RPMI8226 (cell line): ENCODE measurements at places on chromosomes 3 and 15.
A peak's percentile ranks its signal among the peaks of the same experiment; 100 is the strongest.

DNA sequence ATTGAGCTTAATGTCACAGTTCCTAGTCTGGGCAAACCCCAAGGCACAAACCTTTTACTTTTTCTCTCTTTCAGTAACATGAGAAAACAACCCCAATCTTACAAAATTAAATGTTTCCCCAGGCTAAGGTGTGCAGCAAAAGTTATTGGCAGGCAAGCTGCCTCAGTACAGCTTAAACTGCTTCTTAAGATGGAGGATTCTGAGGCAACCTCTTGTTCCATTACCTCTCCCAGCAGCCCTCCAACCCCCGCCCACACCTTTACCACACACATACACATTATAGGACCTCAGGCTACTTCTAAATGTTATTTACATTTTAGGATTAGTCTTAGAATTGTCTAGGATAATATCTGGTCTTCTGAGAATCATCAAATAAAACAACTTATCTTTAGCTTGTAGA lies 22.3 kb upstream of the CBLB start:
- DNase-seq: no peak

GRCh38 chr3:68987322-68987721 lies 26.2 kb downstream of the EOGT start:
- no peak for DNase-seq

DNA sequence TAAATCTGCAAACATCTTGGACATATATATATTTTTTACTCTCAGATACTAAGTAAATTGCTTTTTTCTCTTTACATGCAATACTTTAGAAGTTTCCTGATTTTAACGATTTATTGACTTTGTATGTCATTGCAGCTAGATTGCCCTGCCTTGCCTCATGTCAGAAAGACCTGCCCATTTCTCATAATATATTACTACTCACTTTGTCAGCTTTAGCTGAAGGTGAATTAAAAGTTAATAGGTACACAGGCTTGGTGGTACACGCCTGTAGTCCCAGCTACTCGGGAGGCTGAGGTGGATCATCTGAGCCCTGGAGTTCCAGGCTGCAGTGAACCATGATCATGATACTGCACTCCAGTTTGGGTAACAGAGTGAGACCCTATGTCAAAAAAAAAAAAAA lies 52.8 kb downstream of the PLS1 start:
- no peak for DNase-seq

DNA sequence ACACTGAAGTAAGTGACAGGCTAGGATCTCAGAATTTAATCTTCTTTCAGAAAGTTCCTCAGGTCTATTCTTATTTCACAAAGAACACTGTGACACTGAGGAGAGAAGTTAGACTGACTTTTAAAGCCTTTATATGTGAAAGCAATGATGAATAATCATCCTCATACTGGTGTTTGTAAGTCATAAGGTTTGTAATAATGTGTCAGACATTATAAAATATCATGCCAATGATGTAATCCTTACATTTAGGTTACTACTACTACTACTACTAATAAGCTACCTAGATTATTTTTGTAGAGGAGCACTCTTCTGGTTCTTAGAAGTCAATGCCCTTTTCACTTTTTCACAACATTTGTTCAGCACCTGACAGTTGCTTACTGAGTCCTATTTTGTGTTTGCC lies 33.4 kb downstream of the FANCD2OS start:
- no peak for DNase-seq

DNA sequence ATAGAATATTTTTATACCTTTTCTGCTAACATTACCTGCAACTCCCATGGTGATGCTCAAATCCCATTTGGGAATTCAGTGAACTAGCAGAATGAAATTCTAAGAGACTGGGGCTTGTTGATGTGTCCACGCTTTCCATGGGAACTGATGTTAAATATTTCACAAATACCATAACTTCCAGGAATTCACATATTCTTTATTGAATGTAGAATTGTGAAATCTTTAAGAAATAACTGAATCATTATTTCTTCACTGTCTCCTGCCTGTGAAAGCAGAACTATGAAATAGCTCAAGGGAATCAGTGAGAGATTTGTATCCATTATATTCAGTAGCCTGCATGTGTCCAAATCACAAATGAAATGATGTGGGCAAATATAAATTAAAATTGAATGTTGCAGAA lies 130.8 kb downstream of the SERPINI1 start:
- no peak for DNase-seq

- DNase-seq: no peak
These were observed 499.8 kb upstream of the TPRG1 start for GRCh38 chr3:188671971-188672370.

- DNase-seq: no peak
These were observed 76.3 kb upstream of the FAM98B start for GRCh38 chr15:38377636-38378035.

GRCh38 chr3:49793486-49794085 lies 6.1 kb downstream of the CDHR4 start:
- no peak for DNase-seq

GRCh38 chr15:40755812-40756208 lies 756 bp upstream of the RMDN3 start:
- DNase-seq: no peak

DNA sequence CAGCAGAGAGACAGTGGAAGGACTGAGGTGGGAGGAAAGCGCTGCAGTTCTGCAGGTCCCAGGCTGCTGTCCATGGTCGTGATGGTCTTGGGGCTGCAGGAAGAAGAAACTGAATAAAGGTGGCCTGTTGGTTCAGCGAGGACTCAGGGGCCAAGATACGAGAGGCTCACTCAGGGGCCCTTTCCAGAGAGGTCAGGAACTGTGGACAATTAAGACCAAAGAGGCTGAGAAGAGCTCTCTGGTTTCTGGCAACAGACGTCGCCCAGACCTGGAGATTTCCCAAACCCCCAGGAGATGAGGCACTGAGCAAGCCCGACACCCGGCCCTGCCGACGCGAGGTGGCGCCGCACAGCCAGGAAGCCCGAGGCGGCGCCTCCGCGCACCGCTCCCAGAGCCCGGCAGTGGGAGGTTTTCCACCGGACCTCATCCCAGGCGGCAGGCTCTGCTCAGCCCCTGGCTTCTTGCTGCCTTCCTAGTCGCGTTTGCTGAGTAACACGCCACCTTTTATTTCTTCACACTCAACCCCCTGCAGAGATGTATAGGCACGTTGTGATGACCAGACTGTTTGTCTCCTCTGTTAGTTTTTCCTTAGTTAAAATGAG lies 56.4 kb upstream of the ARRDC4 start:
- peak; percentile 31 for DNase-seq

DNA sequence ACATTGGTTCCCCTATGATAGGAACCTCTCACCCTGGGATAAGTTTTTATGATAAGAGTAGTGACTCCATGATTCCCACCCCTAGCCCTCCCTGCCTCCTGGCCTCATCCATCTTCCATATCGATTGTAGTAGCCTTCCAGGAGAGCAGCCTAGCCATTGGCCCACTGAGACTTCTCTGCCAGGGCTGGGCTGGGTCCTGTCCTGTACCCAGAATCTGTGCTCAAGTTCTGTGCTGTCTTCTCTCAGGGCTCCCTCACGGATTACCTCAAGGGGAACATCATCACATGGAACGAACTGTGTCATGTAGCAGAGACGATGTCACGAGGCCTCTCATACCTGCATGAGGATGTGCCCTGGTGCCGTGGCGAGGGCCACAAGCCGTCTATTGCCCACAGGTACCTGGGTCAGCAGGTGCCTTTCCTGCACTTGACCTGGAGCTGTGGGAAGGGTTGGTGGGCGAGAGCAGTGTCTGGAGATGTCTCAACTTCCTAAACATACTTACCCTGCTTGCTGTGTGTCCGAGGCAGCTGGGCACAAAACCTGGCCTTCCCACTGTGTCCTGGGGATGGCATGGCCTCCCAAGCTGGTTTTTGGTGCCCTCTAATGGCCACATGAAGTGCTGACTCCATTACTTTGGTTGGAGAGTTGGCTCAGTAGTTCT lies 16.6 kb upstream of the EXOG start:
- peak; percentile 66 for DNase-seq

DNA sequence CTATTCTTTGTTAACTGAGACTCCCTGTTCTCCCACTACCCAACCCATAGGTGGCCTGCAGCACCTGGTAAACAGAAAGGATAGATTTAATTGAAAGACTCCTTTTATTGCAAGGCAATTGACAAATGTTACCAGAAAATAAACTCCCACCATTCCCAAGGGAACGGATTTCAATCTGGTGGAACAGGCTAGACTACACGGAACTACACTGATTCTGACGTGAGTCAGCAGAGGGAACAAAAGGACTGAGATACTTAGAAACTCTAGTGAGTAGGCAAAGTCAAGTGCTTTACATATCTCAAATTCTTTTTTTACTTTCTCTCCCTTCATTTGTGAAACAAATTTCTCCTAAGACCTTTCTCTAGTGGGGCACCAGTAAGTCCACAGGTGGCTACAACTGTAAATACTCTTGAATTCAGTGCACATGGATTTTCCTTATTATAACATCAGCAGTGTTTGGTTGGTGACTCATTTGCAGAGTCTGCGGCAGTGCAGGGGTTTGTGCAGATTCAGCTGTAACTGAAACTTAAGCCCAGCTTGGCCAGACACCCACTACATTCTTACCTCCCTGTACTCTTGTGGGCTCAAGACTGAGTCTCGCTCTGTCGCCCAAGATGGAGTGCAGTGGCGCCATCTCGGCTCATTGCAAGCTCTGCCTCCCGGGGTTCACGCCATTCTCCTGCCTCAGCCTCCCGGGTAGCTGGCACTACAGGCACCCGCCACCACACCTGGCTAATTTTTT lies 34.3 kb upstream of the PLSCR2 start:
- peak; percentile 49 for DNase-seq

DNA sequence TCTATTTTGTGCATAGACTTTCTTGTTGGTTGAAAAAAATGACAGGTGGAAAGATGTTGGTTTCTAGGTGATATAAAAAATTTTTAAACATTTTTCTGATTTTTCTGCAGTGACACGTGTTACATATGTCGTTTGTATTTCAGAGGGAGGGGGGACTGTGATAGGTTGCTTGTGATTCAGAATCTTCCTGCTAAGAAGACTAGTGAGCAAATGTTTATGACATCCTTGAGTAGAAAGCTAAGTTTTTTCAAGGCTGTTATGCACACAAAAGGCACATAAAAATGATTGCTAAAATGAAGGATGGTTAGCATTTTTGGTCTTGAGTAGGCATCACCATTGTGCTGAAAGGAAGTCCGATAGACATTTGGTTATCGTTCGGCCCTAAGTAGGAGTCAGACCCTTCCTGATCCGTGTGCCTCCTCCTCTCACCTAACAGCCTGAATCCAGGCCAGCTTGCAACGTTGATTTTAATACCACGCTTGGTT lies 1.5 kb downstream of the ZNF639 start:
- DNase-seq: peak; percentile 61

GRCh38 chr15:41860049-41860828 lies 21.6 kb downstream of the PLA2G4B start:
- no peak for DNase-seq

- DNase-seq: no peak
These were observed 113.5 kb upstream of the CHL1 start for GRCh38 chr3:83096-83495.

GRCh38 chr3:117105686-117106085 lies 396.1 kb downstream of the TUSC7 start:
- no peak for DNase-seq
